ENCODE measurements at places on chromosomes 12 and 14.

DNA sequence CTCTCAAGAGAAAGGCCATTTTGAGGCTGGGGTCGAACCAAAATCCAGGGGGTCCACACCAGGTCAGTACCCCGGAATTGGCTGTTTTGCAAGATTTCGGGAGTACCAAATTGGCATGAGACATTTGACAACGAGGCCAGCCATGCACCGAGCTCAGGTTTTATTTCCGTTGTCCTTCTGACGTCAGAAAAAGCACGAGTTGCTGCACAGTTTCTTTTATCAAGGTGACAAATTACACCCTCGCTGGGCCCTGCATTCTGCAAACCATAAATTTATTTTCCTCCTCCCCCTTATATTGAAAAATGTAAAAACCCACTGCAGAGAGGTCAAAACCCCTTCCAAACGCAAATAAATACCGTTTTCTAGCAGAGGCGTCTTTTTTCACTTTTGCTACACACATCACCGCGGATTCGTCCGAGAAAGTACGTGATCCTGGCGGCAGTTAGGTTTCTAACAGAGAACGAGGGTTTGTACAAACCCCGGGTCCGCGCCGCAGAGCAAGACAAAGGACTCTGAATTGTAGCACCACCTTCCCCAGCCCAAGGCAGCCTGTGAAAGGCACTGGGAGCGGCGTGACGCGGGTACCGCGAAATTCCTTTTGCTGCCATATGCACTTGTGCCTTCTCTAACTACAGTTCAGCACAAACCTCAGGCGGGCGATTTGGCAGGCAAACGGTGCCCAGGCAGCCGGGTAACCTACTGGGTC is 1.8 kb downstream of the SLC38A1 start:
- DNase-seq: peak; percentile 59

GRCh38 chr12:121530600-121531355 is 50.0 kb downstream of the KDM2B start:
- DNase-seq: peak; percentile 60

DNA sequence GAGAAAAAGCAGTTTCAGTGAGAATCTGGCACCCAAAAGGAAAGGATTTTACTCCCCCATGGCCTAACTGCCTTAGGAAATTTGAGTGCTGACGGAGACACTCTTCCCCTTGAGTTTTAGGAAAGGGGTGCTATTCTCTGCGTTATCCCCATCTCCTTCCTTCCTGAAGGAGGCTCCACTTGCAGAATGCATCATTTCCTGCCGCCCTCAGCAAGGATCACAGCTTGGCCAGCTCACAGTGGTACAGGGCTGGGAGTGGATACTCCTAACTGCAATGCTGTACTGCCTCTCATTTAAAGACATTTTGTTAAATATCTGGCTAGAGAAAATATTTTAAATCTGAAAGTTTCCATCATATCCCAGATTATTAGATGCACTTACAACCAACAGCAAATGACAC is 33.0 kb downstream of the RDH12 start:
- no peak for DNase-seq

DNA sequence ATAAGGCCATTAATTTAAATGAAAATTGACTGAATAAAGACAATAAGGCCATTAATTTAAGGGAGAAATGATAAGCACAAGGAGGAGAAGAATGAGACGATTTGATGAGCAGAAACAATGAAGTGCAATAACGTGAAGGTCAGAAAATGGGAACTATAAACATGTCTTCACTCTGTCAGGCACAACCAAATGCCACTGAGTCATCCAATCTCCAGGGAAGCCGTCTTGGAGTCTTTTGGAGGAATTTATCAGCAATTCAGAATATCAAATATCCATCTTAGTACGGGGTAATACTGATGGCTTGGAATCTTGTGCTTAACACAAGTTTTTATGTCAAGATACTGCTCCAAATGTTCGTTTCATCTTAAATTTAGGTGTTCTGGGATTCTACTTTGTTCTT is 159.9 kb downstream of the CAPZA3 start:
- DNase-seq: no peak

- no peak for DNase-seq
Measured at GRCh38 chr12:32107359-32108267, 966 bp downstream of the BICD1 start.

DNA sequence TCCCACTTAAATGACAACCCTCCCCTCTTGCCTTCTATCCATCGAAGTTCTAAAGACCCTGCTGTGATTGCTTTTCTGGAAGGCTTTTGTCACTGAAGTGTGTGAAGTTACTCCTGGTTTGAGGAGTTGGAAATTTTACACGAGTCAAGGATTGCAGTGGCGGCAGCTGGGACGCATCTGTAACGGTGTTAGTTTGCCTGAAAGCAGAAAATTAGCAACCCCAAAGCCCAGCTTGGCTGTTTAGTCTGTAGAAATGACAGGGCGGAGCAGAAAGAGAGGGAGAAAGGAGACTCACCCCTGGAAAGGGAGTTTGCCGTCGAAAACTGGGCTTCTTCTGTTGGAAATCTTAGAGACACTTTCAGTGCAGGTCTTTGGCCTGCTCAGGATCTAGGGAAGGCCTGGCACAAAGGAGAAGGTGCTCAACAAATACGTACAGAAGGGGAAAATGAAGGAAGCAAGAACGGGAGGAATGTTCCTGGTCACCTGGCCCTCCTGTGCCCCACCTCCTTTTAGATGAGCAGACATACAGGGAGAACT is 931 bp upstream of the MYF5 start:
- no peak for DNase-seq

DNA sequence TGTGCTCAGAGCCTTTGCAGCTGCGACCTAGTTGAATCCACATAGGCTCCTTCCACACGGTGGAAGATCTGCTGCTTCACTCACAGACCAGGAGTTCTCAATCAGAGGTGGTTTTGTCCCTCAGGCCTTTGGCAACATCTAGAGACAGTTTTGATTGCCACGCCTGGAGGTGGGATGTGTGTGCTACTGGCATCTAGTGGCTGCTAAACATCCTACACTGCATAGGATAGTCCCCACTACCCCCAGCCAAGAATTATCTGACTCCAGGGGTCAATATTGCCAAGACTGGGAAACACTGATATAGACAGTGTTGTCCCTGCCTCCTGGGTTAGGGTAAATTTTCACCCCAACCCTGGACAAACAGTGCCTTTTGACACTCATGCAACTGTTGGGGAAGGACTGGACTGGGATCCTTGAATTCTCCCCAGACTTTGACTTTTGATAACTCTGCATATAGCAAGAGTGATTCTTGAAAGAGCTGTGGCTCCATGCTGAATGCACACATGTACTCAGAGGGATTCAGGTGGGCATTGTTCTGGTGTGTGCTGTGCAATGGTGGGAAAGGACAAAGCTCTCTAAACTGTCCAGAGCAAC is 39.8 kb downstream of the BAZ2A start:
- DNase-seq: no peak

DNA sequence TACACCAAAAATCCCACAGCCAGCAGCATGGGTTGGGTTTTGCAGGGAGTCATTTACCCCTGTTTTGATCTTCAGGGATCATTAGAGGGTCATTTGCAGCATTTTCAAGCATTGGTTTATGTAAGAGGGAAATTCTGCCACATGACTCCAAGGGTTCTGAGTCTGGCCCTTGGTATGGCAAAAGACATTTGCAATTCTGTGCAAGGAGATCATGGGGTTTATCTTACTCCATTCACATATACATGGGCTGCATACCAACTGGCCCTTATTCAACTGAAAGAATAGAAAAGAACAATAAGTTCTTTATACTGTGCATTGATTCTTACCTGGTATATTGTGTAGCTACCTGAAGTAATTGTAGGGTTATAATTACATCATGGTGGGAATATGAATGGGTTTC is 13.7 kb downstream of the SIX4 start:
- no peak for DNase-seq

- no peak for DNase-seq
Measured at GRCh38 chr12:114218136-114218535, 187.8 kb downstream of the TBX5 start.

GRCh38 chr12:117148642-117149041 is 41.6 kb downstream of the FBXO21 start:
- no peak for DNase-seq

GRCh38 chr14:39488600-39488999 is 56.4 kb upstream of the FBXO33 start:
- no peak for DNase-seq

DNA sequence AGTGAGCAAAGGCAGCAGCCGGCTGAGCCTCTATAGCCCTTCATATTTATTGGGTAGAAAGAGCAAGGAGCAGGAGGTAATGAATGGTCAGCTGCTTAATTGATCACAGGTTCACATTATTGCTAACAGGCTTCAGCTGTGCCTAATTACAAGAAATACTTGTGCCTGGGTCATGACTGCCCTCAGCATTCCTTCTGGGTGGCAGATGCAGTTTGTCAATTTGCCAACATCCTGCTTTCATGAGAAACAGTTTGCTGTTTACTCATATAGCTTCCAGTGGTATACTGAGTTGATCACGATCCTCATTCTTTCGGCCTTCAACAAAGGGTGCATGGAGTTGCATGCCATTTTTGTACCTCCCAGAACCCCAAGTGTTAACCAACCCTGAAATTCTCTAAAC is 81.0 kb upstream of the PLEKHG7 start:
- DNase-seq: no peak

GRCh38 chr14:34781242-34781641 is 66.8 kb upstream of the CFL2 start:
- no peak for DNase-seq

GRCh38 chr12:102419094-102419764 is 61.1 kb downstream of the IGF1 start:
- DNase-seq: no peak

DNA sequence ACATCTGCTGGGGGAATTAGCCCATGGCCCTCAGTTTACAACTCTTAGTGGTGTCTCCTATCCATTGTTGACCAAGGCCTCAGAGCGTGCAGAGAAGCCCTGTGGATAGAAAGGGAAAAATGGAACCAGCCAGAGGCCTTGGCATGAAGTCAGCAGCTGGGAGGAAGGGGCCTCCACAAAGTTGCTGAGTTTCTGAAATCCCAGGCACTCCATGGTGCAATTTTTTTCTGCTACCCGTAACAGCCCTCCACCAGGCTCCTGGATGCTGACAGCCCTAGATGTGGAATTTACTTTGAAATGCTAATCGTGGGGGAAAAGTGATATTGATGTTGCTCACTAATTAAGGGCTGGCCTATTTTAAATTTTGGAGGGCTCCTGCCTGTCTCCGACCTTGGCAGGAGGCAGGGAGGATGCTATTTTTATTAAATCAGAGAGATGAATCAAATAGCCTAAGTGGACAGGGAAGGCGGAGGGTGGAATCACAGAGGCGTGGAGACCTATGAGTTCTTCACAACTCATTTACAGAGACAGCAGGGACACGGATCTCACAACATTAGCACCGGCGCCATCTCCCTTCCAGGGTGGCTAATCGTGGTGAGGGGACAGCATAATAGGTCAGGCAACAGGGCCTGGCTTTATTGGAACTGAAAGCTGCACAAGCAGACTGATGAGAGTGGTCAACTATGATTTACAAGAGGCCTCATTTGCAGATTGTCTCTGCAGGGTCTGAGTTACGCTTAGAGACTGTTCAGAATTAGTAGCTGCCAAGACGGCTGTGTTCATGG is 99.8 kb upstream of the WSCD2 start:
- DNase-seq: no peak

GRCh38 chr12:104314242-104314614 is 10.7 kb downstream of the EID3 start:
- no peak for DNase-seq

GRCh38 chr14:92633724-92634123 is 114.7 kb downstream of the LGMN start:
- no peak for DNase-seq

- DNase-seq: no peak
Measured at GRCh38 chr12:113142886-113143332, 6.6 kb upstream of the CFAP73 start.

DNA sequence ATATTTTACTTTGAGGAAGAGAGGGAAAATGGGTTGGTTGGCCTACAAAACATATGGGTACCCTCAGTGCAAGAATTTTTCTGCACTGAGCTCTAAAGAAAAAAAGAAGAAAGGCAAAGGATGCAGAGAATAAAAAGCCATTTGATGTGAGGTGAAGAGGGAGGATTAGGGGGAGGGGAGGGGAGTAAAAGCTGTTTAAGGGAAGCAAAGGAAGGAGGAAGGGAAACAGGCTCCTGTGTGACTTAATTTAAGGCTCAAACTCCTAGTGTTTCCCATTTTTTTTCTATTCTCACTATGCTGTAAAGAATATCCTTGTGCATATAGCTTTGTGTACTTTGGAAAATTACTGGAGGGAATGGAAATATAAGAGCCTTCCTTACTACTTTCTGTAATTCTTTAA is 78.7 kb downstream of the NKX2-1 start:
- DNase-seq: no peak
